ENCODE measurements at places on chromosomes 5 and 9.

- no peak for DNase-seq
These were observed 8.9 kb downstream of the IFNE start for GRCh38 chr9:21473236-21473635.

GRCh38 chr5:6496207-6496584, 47.5 kb downstream of the UBE2QL1 start:
- DNase-seq = no peak

GRCh38 chr5:137858223-137858916, 9.3 kb upstream of the MYOT start:
- no peak for DNase-seq

DNA sequence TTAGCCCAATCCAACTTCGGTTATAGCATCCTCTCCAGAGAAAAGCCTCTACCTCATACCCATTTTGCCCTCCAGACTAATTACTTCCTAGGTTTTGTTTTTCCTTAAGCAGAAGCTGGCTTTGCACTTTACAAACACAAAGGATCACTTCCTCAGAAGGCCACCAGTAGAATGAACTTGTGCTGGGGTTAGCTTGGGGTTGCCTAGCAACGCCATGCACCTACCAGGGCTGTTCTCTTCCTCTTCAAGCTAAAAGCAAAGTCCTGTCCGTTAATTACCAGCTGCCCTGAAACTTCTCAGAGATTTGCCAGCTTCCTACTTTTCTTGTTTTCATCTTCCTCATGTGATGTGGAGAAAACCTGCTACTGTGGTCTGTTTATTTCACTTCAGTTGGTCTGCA, 132.0 kb upstream of the WWC1 start:
- no peak for DNase-seq

DNA sequence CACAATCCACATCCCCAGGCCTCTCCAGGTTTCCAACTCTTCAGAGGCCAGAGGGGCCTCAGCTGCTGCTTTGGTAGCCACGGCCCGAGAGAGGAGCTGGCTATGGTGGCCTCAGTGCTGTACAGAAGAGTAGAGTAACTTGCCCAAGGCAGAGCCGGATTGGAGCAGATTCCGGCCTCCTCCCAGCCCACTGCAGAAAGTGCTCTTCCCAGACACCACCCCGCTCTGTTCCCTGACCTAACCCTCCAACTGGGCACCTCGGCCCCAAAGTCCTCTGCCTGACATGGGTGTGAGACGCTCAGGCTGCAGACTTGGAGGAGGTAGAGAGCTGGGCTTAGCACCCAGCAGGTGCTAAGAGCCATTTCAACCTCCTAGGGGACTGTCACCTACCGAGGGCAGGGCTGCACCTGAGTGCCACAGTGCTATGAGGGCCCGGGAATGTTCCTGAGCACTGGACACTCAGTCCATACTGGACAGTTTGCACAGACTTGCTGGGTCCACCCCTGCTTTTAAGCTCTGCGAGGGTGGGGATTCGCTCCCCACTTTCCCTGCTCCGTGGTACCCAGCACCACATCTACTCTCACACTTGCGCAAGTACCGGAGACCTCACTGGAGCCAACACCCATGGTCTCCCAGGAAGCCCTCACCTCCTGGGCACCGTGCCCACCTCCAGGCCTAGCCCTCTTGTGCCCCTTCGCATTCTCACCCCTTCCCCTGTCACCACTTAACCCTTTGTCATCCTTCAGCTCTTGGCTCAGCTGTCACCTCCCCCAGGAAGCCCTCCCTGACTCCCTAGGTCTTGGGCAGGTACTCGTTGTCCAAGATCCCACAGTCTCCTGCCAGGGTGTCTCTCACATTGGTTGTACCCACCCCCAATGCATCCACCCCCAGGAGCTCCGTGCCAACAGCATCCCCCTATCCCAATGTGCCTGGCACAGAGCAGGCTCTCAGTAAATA, 49.8 kb downstream of the DBH start:
- no peak for DNase-seq
